ENCODE measurements at places on chromosomes 2 and 18. TPM values are rescaled to one million over a fixed set of nuclear protein-coding genes. Genes with fewer than 3 reads are reported as not detected.
A peak's percentile ranks its signal among the peaks of the same experiment; 100 is the strongest.

- H3K4me3 ChIP-seq: no peak overlapping the region
- no peak overlapping the region for H3K27ac ChIP-seq
- no peaks in the 10 kb centered on the region for H3K4me1 ChIP-seq
These were observed 6.6 kb upstream of the CYP27C1 start for GRCh38 chr2:127226520-127227263.

DNA sequence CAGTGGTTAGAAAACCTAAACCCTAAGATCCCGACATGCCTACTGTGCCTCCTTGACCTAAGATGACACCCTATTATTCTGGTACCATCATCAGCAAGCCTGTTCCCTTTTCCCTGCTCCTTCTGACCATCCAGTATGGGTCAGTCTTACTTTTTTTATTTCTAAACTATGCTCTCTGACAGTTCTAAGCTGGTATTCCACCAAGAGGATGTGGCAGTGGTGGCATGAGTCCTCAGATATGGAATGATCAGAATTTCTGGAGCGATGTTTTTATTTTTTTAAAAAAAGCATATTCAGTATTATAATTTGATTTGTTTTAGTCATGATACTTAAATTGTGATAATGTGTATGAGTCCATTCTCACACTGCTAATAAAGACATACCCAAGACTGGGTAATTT, 145.9 kb upstream of the LHCGR start:
- H3K36me3 ChIP-seq: no peaks in the 10 kb centered on the region
- H3K27me3 ChIP-seq: peaks cover 24% of the 10 kb centered on the region
- H3K4me1 ChIP-seq: no peaks in the 10 kb centered on the region
- no peak for DNase-seq
- no peak overlapping the region for H3K27ac ChIP-seq

- DNase-seq: no peak
- peaks cover 56% of the 10 kb centered on the region for H3K27me3 ChIP-seq
- no peak overlapping the region for H3K4me3 ChIP-seq
- H3K4me1 ChIP-seq: no peaks in the 10 kb centered on the region
These were observed 11.8 kb downstream of the CYP27C1 start for GRCh38 chr2:127208313-127208712.

DNA sequence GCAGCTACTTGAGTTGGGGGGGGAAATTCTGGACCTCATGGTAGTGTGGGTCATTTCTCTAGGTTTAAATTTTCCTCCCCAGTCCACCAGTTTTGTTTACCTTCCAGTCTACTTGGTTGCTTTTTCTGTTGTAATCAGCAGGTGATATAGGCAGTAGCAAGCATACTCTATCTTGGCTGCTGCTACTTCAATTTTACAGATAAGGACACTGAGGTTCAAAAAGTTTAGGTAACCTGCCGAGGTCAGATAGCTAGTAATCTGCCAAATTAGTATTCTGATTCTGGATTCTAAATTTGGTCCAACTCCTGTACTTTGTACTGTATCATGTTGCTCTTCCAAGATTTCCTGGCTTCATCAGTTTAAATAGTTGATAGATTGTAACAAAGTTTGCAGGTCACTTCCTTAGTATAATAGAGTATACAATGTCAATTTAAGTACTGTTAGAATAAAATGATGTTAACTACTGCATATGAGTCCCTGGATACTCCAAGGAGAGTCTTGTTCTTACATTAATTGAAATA, 34.7 kb downstream of the ANTXR1 start:
- no peaks in the 10 kb centered on the region for H3K27me3 ChIP-seq
- H3K27ac ChIP-seq: no peak overlapping the region
- peaks cover 1% of the 10 kb centered on the region for H3K36me3 ChIP-seq

- no peak overlapping the region for H3K4me3 ChIP-seq
- H3K27ac ChIP-seq: no peak overlapping the region
- H3K36me3 ChIP-seq: no peaks in the 10 kb centered on the region
- peaks cover 4% of the 10 kb centered on the region for H3K27me3 ChIP-seq
These were observed 144.6 kb downstream of the SH3BP4 start for GRCh38 chr2:235096447-235096846.

GRCh38 chr2:47534179-47534919, 131.4 kb downstream of the MSH2 start:
- no peak overlapping the region for H3K4me3 ChIP-seq
- no peaks in the 10 kb centered on the region for H3K36me3 ChIP-seq
- DNase-seq: no peak
- peaks cover 25% of the 10 kb centered on the region for H3K4me1 ChIP-seq

DNA sequence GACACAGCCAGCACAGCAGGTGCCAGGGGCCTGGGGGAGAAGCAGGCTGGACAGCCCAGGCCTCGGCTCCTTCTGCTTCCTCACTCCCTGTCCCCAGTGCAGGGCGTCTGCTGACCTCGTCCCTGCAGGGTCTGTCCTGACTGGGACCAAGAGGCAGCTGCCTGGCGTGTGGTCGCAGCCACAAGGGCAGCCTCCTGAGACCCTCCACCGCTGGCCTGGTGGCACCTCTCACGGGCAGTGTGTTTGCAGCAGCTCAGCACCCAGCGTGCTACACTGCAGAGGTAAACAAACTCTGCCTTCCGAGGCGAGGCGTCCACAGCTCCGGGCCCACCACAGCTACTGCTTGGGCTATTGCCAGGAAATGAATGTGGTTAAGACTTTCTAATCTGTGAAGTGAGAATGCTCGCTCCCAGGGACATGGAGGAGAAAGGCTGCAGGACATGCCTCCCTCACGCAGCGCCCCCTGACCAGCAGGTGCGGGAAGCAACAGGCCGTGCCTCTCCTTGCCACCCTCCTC, 46.1 kb upstream of the HPCAL1 start:
- H3K27ac ChIP-seq: no peak overlapping the region
- no peaks in the 10 kb centered on the region for H3K4me1 ChIP-seq
- peak; percentile 10 for DNase-seq
- no peak overlapping the region for H3K4me3 ChIP-seq
- H3K27me3 ChIP-seq: no peaks in the 10 kb centered on the region

CCDC68 gene
- total RNA-seq: 5.1 TPM
